ENCODE measurements at places on chromosomes 3 and 15.

- H3K27ac ChIP-seq, result no peak overlapping the region
- H3K27me3 ChIP-seq, result no peaks in the 10 kb centered on the region
- no peak overlapping the region for H3K4me3 ChIP-seq
- DNase-seq, result no peak
- no peaks in the 10 kb centered on the region for H3K36me3 ChIP-seq
Measured at GRCh38 chr3:65761446-65762234, 277.1 kb downstream of the MAGI1 start.

- no peak overlapping the region for H3K27ac ChIP-seq
- H3K4me1 ChIP-seq, result peaks cover 6% of the 10 kb centered on the region
- no peaks in the 10 kb centered on the region for H3K27me3 ChIP-seq
Measured at GRCh38 chr3:108595321-108595720, 5.8 kb downstream of the DZIP3 start.

- peaks cover 11% of the 10 kb centered on the region for H3K36me3 ChIP-seq
- no peak for DNase-seq
- H3K4me1 ChIP-seq, result no peaks in the 10 kb centered on the region
- H3K4me3 ChIP-seq, result no peak overlapping the region
Measured at GRCh38 chr3:52570076-52570475, 33.7 kb downstream of the UQCC5 start.

GRCh38 chr3:184186184-184186901 lies at the start of gene ABCF3:
Gene ABCF3, plus strand, starts transcription at chr3:184186199. Its CDS starts 9 bp downstream, at chr3:184186208.
- peak within 1 kb of the TSS; percentile 87 for H3K4me3 ChIP-seq
- H3K27me3 ChIP-seq, result no peaks in the 10 kb centered on the region
- H3K27ac ChIP-seq, result peak within 1 kb of the TSS; percentile 82
- no peak for DNase-seq
- H3K4me1 ChIP-seq, result peaks cover 10% of the 10 kb centered on the region
- H3K36me3 ChIP-seq, result peaks cover 61% of the 10 kb centered on the region

DNA sequence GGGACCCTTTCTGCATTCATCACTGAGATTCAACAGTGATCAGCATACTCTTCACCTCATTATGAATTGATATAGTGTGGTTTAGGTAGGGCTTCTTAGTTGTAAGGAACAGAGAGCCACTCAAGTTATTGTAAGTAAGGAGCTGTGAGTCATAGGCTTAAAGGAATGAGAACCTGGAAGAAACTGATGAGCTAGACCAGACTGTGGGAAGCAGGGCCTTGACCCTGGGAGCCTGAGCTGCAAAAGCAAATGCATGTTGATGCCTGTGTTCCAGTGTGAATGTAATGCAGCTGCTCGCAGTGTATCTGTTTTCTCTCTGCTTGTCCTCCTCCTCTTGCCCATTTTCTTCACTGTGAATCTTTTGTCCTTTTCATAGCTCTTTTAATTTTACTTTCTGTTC lies 13.6 kb downstream of the ZKSCAN7 start:
- H3K27ac ChIP-seq, result no peak overlapping the region
- no peaks in the 10 kb centered on the region for H3K4me1 ChIP-seq
- no peaks in the 10 kb centered on the region for H3K27me3 ChIP-seq
- no peak overlapping the region for H3K4me3 ChIP-seq
- H3K36me3 ChIP-seq, result peaks cover 48% of the 10 kb centered on the region
- DNase-seq, result no peak

- H3K27me3 ChIP-seq, result no peaks in the 10 kb centered on the region
- H3K36me3 ChIP-seq, result no peaks in the 10 kb centered on the region
- no peak for DNase-seq
- no peak overlapping the region for H3K27ac ChIP-seq
Measured at GRCh38 chr3:173138026-173138425, 3.0 kb downstream of the SPATA16 start.

- no peak overlapping the region for H3K27ac ChIP-seq
- no peaks in the 10 kb centered on the region for H3K4me1 ChIP-seq
- H3K36me3 ChIP-seq, result no peaks in the 10 kb centered on the region
- no peak overlapping the region for H3K4me3 ChIP-seq
Measured at GRCh38 chr15:68666120-68666811, 87.5 kb downstream of the CORO2B start.

DNA sequence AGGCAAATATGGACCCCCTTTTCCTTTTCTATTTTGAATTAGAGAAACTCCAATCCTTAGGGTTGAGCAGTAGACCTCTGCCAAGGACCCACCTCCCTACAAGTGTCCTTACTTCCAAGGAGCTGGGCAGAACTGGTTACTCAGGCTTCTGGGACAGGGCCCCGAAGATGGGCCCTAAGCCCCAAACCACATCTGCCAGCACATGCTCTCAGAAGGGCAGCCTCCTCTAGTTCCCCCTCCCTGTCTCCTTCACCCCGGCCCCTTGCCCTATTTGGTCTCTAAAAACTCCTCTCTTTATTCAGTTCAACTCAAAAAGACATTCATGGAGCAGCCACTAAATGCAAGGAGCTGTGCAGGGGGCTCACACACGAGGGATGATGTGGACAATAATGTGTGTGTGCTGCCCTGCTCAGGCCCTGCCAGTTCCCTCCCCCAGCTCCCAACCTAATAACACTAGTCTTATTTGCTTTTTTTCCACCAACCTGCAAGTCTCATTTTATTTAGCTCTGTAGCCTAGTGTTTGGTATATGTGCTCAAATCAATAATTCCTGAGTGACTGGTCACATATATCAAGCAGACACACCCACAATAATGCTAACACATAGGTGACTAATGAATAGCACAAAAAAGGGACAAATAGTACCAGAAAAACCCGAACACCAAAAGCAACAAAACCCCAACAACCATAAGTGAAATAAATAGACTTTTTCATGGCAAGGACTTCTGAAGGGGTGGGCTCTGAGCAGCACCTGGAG lies 12.2 kb downstream of the ZDHHC3 start:
- no peak overlapping the region for H3K27ac ChIP-seq
- no peak overlapping the region for H3K4me3 ChIP-seq
- H3K36me3 ChIP-seq, result peaks cover 5% of the 10 kb centered on the region

DNA sequence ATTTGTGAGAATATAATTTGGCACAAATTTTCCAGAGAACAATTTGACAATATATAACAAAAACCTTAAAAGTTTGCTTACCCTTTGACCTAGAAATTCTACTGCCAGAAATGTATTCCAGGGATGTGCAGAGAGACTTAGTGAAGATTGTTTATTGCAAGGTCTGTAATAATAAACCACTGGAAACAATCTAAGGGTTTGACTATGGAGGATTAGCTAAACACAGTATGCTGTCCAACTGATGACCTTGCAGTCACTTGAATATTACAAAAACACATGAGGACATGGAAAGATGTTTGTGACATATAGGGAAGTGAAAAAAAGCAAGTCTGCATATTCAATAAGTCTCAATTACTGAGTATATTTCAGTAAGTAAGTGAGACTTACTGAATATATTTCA lies 48.1 kb upstream of the CDV3 start:
- H3K36me3 ChIP-seq, result no peaks in the 10 kb centered on the region
- H3K4me1 ChIP-seq, result no peaks in the 10 kb centered on the region
- H3K27ac ChIP-seq, result no peak overlapping the region
- H3K4me3 ChIP-seq, result no peak overlapping the region
- H3K27me3 ChIP-seq, result no peaks in the 10 kb centered on the region
- no peak for DNase-seq

DNA sequence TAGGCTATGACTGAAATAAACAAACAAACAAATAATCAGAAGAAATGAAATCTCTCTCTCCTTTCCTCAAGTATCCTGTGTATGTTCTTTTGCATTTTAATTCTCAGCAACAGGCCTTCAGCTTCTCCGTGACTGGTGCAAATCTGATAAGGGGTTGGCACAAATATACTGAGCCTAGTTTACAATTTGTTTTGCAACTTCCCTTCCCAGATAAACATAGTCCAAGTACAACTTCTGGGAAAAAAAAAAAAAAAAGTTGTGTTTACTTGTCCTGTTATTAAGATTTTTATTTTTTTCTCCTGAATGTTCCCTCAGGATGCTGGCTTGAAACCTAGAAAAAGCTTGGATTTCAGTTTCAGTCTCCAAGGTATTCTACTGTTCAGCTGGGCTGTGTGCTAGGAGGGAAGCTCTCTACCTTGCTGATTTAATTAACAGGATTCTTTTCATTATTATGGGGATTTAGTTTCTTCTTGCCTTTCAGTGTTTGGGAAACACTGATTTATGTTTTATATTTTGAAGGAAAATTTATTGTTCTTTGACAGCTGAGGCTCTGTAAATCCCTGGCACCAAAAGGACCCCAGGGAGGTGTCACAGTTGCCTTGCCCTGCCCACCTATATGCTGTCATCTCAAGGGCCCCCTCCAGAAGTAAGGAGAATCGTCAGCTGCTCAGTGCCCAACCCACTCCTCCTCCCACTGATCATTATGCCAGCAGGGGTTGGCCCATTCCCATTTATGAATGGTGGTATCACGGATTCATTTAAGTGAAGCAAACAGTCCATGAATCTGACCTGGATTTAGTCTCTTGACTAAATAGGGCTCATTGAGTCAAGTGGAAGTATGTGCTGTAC lies 185.2 kb downstream of the MEIS2 start:
- no peak for DNase-seq
- peak overlapping the region; percentile 22 for H3K4me3 ChIP-seq
- H3K27me3 ChIP-seq, result no peaks in the 10 kb centered on the region
- no peaks in the 10 kb centered on the region for H3K36me3 ChIP-seq
- H3K4me1 ChIP-seq, result peaks cover 3% of the 10 kb centered on the region

- no peaks in the 10 kb centered on the region for H3K36me3 ChIP-seq
- no peak for DNase-seq
- peaks cover 15% of the 10 kb centered on the region for H3K4me1 ChIP-seq
- H3K27me3 ChIP-seq, result no peaks in the 10 kb centered on the region
- no peak overlapping the region for H3K27ac ChIP-seq
- no peak overlapping the region for H3K4me3 ChIP-seq
Measured at GRCh38 chr3:99747915-99748314, 69.7 kb upstream of the CMSS1 start.

DNA sequence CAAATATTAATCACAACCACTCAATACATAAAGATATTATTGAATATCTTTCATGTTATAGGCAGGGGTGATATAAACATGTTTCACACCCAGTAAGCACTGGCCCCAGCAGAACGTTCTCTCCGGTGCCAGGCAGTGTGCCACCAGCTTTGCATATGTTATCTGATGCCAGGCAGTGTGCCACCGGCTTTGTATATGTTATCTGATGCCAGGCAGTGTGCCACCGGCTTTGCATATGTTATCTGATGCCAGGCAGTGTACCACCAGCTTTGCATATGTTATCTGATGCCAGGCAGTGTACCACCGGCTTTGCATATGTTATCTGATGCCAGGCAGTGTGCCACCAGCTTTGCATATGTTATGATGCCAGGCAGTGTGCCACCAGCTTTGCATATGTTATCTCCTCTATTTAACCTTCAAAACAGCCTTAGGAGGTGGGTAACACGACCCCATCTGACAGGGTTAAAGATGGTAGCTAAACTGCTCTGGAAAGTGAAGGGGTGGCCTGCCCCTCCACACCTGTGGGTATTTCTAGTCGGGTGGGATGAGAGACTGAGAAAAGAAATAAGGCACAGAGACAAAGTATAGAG lies 6.9 kb downstream of the MUC20 start:
- H3K4me3 ChIP-seq, result no peak overlapping the region
- no peaks in the 10 kb centered on the region for H3K4me1 ChIP-seq
- peaks cover 3% of the 10 kb centered on the region for H3K36me3 ChIP-seq
- no peaks in the 10 kb centered on the region for H3K27me3 ChIP-seq
- no peak overlapping the region for H3K27ac ChIP-seq

DNA sequence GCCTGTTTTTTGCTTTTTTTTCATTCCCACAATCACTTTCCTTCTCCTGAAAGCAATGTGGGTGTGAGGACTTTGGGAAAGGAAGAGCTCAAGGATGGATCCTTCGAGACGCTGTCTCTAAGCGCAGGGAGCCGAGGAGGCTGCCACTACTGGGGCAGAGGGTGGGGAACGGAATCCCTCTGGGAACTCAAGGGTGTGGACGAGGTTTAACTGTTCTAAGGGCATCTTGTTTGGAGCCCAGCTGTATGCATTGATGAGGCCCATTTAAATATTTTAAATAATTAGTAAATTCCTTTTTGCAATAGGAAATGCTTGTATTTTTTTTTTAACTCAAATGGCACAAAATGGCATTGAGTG lies 124.4 kb upstream of the MEF2A start:
- peaks cover 25% of the 10 kb centered on the region for H3K4me1 ChIP-seq
- peak overlapping the region; percentile 78 for H3K27ac ChIP-seq
- H3K4me3 ChIP-seq, result no peak overlapping the region
- H3K27me3 ChIP-seq, result no peaks in the 10 kb centered on the region
- no peak for DNase-seq
- no peaks in the 10 kb centered on the region for H3K36me3 ChIP-seq

DNA sequence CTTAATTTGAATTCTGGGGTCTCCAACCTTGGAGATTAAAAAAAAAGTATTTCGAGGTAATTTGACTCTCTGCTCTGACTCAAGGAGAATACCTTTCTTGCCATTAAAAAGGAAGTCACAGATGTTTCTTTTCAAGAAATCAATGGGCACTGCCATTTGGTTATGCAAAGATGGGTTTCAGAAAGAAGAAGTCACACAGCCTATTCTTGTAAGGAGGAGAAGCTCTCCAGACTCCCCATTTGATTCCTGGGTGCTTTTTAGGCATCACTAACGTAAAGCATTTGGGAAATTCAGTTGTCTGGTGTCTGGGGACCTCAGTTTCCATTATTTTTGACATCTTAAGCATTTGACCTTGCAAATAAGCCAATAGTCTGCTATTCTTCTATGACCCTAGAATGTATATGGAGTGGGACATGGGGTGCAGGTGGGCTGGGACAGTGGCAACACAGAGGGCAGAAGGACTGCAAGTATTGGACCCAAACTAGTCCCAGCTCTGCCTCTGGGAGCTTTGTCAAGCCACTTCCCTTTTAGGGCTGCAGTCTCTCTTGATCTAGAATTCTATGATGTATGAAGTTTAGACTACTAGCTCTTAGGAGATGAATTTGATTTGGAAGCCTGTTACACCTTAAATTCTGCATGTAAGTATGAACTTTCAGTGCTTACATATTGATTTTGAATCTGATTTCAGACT lies 27.8 kb downstream of the IL5RA start:
- H3K36me3 ChIP-seq, result no peaks in the 10 kb centered on the region
- H3K27me3 ChIP-seq, result no peaks in the 10 kb centered on the region
- H3K4me1 ChIP-seq, result no peaks in the 10 kb centered on the region
- no peak overlapping the region for H3K4me3 ChIP-seq

- no peaks in the 10 kb centered on the region for H3K36me3 ChIP-seq
- H3K27ac ChIP-seq, result no peak overlapping the region
- H3K4me3 ChIP-seq, result no peak overlapping the region
- H3K4me1 ChIP-seq, result peaks cover 3% of the 10 kb centered on the region
- DNase-seq, result no peak
Measured at GRCh38 chr15:69398491-69398891, 15.7 kb upstream of the KIF23 start.

GRCh38 chr3:186002884-186003472 lies 65.2 kb upstream of the TRA2B start:
- no peak overlapping the region for H3K4me3 ChIP-seq
- H3K27ac ChIP-seq, result no peak overlapping the region
- H3K4me1 ChIP-seq, result no peaks in the 10 kb centered on the region
- no peak for DNase-seq

All from thoracic aorta (tissue), 2 donors.